ENCODE measurements at places on chromosomes 5 and 9.

GRCh38 chr5:64566310-64566916 lies 60.6 kb downstream of the RGS7BP start:
- ATAC-seq = no peak

- ATAC-seq = no peak
These were observed 51.4 kb downstream of the ATP10B start for GRCh38 chr5:160800375-160801275.

- no peak for ATAC-seq
These were observed 103.8 kb upstream of the WWC1 start for GRCh38 chr5:168187614-168188013.

DNA sequence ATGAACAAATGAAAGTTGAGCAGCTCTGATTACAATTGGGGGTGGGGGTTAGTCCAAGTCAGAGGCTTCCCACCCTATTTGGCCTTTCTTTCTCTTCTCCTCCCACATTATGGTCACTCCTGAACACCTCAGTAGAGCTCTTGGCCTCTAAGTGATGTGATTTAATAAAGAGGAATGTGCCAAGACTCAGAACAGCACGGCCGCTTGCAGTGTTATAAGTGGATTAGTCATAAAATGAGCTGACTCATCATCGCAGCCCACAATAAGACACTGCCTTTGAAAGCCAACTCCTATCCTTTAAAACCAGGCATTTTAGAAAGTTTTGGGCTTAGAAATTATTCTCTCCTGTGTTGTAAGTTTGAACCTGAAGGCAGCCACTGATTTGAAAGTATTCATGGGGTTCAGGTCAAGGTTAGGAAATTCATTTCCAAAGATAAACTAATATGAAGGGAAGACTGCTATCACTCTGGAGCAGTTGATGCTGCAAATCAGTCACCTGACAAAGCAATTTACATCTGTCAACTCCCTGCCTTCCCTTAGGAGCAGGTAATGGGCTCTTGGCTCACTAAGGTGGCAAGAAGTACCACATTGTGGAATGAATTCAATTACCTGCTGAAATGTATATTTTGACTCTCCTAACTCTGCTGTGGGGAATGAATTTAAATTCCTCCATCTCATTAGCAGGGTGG lies 283.6 kb upstream of the NMUR2 start:
- no peak for ATAC-seq

DNA sequence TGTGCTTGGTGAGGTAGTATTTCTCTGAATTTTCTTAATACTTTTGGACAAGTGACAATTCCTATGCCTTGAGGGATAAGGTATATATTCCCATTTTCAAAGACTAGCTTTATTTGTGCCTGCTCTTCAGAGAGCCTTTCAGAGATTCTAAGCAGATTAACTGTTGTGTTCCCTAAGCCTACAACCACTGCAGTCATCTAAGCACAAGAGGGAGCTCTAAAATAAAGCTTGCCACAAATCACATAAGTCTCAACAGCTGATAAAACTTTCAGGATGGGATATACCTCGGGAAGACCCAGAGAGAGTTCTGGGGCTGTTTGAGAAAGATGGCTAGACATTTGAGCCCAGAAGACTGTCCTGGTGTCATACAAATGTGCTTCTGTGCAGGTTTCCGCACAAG lies 157.3 kb downstream of the CYLC2 start:
- ATAC-seq = no peak

Data from stimulated activated memory B cell treated with anti-CD40 and anti-IgM and Interleukin-4, amounts not matched to agents 10 μg/mL and 1 μg/mL and 100 μg/mL, for 72 hours (primary cell).